ENCODE measurements at places on chromosomes 6 and 20.
A peak's percentile ranks its signal among the peaks of the same experiment; 100 is the strongest.

DNA sequence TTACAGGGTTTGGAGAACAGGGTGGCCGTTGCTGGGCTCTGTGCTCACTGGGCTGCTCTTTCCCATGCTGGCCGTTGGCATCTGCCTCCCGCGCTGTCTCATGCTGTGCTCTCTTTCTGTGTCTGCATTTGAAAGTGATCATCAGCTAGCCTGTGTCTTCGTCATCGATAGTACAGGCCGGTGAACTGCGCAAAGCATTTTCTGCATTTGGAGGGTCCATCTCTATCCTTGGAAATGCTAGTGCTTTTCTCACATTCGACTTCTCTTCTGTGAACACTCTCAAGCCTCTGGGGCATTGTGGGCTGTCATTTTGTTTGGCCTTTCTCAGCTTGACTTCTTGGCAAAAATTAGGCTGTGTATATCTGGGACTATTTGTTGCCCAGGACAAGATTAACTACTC lies 6.8 kb upstream of the SNHG17 start:
- DNase-seq, result peak; percentile 65

DNA sequence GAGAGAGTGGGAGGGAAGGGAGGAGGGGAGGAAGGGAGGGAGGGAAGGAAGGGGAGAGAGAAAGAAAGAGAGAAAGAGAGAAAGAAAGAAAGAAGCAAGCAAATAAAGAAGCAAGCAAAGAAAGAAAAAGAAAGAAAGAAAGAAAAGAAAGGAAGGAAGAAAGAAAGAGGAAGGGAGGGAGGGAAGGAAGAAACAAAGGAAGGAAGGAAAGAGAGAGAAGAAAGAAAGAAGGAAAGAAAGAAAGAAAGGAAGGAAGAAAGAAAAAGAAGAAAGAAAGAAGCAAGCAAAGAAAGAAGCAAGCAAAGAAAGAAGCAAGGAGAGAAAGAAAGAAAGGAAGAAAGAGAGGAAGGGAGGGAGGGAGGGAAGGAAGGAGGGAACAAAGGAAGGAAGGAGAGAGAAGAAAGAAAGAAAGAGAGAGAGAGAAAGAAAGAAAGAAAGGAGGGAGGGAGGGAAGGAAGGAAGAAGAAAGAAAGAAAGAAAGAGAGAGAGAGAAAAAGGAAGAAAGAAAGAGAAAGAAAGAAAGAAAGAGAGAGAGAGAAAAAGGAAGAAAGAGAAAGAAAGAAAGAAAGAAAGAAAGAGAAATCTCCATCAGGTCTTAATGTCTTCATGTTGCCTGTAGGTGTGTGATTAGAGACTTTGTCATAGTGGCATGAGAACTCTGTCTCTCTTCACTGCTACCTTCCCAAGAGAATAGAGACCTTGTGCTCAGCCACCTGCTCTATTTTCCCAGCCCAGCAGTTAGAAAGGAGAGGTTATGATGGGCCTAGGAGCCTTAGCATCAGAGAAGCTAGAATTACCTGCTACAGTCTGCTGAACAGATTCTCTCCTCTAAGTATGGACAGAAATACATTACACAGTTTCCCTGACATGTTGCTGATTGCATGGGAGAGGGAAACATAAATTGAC lies 5.0 kb downstream of the SEMG1 start:
- no peak for DNase-seq

DNA sequence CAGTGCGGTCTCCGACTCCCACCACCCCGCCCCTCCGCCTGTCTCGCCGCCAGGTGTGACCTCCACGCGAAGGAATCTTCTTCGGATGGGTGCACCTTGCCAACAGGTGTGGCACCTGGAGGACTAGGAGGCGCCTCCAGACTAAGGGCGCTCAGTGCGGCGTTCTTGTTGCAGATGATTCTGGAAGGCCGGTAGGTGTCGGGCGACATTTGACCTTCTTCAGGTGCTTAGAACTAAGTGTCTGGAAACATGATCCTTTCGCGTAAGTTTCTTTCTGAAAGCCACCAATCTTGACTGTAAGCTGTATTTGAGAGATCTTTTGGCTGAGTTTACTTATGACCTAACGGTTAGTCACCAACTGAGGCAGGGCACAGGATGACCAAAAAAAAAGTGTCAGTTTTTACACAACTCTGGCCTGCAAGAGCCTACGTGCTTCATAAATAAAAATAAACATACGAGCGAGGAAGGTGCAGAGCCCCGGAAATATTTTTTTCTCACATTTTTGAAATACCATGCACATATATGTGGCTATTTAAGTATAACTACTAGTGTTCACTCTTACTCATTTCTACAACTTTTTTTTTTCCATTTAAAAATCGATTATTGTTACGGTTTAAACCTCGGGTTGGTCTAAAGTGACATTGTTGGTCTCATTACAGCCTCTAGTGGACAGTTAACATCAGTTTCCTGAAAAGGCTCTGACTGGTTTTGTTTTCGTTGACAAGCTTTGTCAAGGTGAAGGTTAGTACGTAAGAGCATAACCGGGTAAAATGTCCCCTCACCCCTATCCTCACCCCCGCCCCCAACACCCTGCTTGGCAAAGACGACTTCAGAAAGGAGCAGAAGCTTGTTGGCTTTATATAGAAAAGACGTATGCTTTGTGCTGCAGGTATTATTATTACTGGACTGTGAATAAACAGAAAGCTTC lies 1.6 kb upstream of the ATXN1 start:
- DNase-seq, result no peak

DNA sequence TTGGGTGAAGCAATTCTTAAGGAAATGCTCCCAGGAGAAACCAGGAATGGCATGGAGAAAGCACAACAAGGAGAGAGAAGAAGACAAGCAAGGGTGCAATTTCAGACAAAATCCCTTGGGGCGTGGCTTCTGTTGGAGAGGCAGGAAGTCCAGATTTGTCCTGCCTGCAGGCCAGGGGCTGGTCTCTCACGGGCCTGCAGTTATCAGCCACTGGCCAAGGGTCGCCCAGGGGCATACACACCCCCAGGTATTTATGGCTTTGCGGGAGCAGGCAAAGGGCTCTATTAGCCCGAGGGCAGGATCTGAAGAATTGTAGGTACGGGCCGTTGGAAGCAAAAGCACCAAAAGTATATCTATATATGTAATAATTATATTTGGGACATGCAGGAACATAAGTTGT lies 87.7 kb downstream of the IYD start:
- no peak for DNase-seq

DNA sequence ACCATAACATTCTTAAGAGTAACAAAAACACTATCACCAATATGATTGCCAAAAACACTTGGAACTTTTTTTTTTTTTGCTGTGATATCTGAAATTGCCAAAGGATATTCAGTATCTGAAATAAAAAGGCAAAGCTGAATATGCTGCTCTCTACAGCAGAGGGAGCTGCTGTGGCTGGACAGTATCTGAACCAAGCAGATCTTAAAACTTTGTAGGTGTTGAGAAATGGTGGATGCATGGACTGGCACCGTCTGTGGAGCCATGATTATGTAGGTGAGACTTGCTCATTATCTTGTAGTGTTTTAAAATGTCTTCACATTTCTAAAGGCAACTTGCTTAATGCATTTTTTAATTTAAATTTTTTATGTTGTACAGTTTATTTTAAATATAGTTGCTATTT lies 9.2 kb downstream of the PDCD2 start:
- DNase-seq, result no peak

DNA sequence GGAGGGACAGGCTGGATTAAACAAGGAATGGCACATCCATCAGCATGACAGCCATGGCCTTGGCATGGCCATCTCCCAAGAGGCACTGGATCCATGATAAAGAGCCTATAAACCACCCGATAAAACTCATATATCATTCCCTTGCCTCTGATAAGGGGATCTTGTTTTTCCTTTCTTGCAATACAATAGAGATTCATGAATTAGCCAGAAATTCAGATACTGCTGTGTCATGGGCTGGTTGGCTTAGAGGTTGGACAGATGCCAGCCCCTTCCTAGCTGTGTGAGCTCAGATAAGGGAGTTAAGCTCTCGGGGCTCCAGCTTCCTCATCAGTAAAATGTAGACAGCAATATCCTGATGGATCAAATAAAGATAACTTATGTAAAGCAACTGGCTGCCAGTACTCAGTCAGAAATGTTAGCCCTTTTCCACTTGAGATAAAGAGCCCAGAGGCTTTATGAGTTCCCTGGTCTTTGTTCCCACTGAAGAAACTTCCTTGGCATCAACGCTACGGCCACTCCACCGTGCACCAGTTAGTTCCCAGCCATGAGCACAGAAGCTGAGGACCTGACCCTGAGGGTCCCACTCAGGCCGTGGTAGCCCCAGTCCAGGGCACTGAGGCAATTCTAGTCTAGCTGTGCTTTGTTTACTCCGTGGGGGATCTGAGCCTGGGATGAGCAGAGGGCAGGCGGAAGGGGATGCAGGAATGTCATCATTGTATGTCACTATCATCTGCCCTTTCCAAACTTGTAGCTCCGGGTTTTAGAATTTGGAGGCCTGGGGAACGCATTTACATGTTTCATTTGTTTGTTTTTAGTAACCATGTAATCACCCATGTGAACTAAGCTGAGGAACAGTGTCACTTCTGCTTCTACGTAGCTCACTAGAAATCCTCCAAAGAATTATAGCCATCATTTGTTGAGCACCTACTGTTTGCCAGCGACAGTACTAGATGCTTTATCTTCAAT lies 67.2 kb upstream of the TBC1D7 start:
- peak; percentile 6 for DNase-seq

- DNase-seq, result no peak
Observed at GRCh38 chr6:64732888-64733287, 974.1 kb downstream of the EYS start.

DNA sequence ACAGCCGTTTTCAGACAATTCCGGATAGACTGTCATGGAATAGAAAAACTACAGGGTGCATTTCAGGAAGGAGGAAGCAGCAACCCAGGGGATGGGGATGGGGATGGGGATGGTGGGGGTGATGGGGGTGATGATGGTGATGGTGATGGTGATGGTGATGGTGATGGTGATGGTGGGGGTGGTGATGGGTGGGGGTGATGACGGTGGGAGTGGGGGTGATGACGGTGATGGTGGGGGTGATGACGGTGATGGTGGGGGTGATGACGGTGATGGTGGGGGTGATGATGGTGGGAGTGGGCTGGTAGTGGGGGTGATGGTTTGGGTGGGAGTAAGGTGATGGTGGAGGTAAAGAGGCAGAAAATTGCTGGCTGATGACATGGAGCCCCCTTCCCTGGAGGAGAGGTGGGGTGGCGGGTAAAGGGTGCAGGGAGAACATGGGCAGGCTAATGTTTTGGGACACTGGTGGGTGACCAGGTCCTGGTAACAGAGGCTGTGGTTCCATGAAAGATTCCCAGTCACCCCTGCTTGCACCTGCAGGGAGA lies 17.5 kb downstream of the LAMA5 start:
- no peak for DNase-seq

DNA sequence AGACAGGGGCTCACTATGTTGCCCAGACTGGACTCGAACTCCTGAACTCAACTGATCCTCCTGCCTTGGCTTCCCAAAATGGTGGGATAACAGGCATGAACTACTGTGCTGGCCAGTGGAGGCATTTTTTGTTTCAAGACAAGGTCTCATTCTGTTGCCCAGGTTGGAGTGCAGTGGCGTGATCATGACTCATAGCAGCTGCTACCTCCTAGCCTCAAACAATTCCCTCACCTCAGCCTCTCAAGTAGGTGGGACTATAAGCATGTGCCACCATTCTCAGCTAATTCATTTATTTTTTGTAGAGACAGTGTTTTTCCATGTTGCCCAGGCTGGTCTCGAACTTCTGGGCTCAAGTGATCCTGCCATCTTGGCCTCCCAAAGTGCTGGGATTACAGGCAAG lies 17.2 kb downstream of the ENPP3 start:
- DNase-seq, result no peak

DNA sequence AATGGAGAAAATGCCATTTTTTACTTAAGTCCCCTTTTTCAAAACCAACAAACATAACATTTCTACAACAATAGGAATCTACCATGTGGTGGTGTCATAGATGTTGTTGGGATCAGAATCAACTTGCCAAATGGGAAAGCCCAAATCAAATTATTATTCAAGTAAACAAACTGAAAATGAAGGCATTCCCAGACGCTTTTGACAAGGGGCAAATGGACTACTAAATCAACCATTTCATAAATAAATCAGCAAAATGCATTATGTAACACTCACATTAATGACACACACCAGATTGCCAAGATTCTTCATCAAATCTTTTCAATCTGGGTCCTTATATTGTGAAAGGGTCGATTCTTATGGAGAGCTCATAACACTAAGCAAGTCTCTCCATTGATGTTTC lies 375.6 kb downstream of the KIF16B start:
- no peak for DNase-seq

DNA sequence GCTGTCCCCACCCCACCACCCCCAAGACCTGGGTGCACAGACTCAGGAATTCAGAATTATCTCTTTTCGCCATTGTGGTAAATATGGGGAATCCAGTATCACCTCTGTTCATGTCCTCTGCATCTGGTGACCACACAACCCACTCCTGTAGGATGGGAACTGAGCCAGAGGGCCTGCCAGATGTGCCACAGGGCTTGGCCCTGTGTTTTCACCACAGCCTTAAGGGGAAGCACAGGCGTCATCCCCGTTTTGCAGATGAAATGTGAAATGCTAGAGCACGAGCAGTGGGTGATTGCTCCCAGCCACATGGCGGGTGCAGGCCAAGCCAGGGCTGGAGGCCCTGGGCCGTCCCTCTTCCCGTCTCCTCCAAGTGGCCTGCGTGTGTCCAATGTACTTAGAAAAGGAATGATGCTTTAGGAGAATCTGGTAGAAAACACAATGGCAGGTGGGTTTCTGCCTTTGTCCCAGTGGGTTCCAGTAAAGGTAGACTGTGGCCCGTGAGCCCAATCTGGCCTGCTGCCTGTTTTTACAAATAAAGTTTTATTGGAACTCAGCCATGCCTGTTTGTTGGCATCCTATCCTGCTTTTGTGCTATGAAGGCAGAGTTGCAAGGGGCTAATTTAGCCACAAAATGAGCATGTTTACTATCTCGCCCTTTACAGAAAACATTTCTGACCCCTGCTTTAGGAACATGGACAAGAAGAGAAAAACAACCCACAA lies 309.2 kb downstream of the CDH4 start:
- no peak for DNase-seq

- no peak for DNase-seq
Observed at GRCh38 chr20:63228806-63229205, 6.9 kb upstream of the BIRC7 start.

GRCh38 chr6:27297484-27297856 lies 14.6 kb downstream of the POM121L2 start:
- DNase-seq, result no peak

DNA sequence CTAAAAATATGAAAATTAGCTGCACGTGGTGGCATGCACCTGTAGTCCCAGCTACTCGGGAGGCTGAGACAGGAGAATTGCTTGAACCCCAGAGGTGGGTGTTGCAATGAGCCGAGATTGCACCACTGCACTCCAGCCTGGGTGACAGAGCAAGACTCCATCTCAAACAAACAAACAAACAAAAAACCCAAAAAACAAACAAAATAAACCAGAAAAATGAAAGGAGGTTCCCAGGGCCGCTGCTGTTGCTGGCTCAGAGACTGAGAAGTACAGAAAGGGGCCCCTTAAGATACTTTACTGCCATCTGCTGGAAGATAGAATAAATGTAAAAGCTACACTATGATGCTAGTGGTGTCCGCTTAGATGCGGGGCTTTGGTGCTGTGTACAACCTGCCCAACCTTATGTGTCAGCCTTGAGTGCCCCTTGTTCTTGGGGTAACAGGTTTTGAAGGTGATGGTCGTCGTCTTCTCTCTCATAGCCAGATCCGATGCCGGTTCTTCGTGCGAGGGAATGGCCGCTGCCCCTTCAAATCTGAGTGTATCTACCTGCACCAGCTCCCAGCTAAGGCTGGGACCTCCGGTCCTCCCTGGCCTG lies 2.8 kb upstream of the FANCE start:
- DNase-seq, result peak; percentile 83
